Ureter (tissue), 1 donor: ENCODE measurements at places on chromosomes 4 and X. TPM values are rescaled to one million over a fixed set of nuclear protein-coding genes. Genes with fewer than 3 reads are reported as not detected.
A peak's percentile ranks its signal among the peaks of the same experiment; 100 is the strongest.

DNA sequence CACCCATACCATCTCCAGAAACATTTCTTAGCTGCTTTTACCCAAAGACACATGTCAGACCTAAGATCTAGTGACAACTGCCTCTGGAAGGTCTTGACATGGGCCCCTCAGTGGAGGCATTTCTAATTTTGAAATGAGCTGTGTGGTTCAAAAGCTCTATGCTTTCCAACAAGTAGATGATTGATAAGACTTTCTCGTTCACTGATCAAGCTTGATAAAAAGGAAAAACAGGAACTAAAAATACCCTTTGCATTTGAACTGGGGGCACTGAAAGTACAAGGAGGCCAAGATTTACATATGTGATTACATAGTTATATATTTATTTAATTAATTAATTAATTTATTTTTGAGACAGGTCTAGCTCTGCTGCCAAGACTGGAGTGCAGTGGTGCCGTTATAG, 61.3 kb upstream of the SCOC start:
- no peak for DNase-seq

GRCh38 chrX:43666311-43666912, 10.3 kb downstream of the MAOA start:
- DNase-seq: no peak

DNA sequence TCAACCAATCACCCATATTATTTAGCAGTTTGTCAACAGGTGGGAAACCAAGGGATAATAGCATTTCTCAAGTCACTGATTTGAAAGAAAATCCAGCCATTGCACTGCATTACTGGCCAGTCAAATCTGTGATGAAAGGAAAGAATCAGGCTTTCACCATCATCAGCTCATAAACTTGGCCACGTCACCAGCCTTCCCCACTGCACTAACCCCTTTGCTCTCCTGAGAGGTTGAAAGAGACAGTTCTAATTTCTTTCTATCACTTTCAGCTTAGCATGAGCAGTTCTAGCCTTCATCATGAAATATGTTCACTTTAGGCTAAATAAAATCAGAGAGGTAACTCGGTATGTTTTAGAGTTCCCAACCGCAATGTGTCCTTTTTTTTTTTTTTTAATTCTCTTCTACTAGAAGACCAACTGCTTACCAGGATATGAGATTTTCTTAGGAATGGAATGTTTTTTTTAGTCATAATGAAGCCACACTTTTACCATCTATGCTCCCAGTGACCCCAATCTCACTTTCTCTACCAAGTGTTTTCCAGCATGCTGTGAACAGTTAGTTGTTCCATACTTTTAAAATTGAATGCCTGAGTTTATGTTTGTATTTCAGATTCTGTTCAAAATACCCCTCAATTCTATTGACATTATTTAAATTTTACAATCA, 55.7 kb upstream of the SLC7A11 start:
- DNase-seq: no peak

- peak; percentile 50 for DNase-seq
Measured at GRCh38 chr4:183445097-183445428, 627 bp downstream of the CDKN2AIP start.

GRCh38 chr4:5693871-5694270, 14.5 kb downstream of the EVC2 start:
- DNase-seq: no peak

DNA sequence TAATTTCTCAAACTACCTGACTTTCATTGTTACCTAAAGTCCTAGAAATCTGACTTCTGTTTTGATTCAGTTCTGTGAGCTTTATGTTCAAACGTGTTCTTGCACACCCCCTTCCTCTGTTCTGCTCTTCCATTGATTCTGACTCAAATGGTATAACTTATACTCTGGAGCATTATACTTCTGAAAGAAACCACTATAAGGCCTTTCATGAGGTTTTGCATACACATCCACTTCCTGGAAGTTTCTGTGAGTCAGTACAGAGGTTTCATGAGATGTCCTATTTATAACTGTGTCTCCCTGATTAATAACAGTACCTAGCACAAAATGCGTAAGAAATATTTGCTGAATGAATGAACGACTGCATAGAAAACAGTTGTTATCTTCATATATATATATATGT, 540.2 kb upstream of the CT83 start:
- DNase-seq: no peak

- DNase-seq: no peak
Measured at GRCh38 chrX:77160301-77160700, 286.9 kb upstream of the FGF16 start.

GRCh38 chr4:98363431-98363830, 102.2 kb downstream of the RAP1GDS1 start:
- DNase-seq: no peak

EMCN gene
- total RNA-seq: 61.7 TPM

UBE2K gene
- 78.4 TPM for total RNA-seq

- DNase-seq: no peak
Measured at GRCh38 chrX:153397256-153397960, 3.7 kb downstream of the PNMA6E start.

- no peak for DNase-seq
Measured at GRCh38 chrX:41906515-41907187, 16.7 kb downstream of the CASK start.

AP1S2 gene
- 12.6 TPM for total RNA-seq

C4orf50 gene
- 0.05 TPM for total RNA-seq
